ENCODE measurements at places on chromosomes 6 and 20.

DNA sequence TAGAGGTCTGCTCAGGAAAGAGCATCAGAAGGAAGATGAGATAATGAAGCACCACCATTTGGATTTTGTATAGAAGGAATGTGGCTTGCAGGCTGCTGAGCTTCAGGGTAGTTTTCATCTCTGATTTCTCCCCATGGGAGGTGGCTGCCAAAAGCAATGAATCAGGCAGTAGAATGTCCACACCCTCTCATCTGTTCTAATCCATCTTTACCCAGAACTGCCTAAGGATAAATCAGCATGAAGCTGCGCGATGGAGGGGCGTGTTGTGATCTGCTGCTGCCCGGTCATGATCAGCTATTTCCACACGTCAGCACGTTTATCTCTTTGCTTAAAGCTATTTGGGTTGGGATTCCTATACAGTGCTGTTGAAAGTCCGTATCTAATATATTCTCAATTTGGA, 295.4 kb downstream of the FOXA2 start:
- no peak for DNase-seq

- DNase-seq = no peak
These were observed 21.9 kb downstream of the ADGB start for GRCh38 chr6:146620655-146621054.

GRCh38 chr6:110738899-110739365, 76.3 kb downstream of the CDK19 start:
- DNase-seq = no peak

GRCh38 chr6:144820270-144820669, 535.1 kb downstream of the UTRN start:
- no peak for DNase-seq

GRCh38 chr6:115811541-115811940, 249.2 kb downstream of the FRK start:
- no peak for DNase-seq

DNA sequence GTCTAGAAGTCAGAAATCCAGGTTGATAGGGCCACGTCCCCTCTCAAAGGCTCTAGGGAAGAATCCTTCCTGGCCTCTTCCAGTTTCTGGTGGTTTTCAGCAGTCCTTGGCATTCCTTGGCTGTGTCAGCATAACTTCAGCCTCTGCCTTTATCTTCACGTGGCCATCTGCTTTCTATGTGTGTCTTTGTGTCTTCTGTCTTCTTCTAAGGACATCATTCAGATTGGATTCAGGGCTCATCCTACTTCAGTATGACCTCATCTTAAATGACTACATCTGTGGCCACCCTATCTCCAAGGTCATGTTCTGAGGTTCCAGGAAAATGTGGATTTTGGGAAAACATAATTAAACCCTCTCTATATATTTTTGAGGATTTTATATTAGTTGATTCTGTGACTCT, 23.0 kb downstream of the C6orf89 start:
- no peak for DNase-seq

DNA sequence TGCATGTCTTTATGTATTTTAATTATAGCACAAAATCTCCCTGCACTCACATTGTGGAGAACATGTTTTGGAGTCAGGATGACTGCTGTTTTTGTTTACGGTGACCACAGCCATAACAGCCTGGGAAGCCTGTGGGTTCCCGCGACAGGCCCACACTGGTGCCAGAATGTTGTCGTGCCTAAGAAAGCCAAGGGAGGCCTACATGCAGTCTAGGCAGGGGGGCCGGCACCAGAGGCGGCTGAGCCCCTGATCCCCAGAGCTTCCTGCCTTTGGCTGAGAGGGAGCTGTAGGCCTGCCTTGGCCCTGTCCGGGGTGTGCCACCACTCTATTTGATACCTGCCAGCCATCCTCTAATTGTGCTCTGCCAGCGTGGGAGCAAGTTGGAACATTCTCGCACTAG, 46.7 kb downstream of the TBC1D7 start:
- DNase-seq = no peak

DNA sequence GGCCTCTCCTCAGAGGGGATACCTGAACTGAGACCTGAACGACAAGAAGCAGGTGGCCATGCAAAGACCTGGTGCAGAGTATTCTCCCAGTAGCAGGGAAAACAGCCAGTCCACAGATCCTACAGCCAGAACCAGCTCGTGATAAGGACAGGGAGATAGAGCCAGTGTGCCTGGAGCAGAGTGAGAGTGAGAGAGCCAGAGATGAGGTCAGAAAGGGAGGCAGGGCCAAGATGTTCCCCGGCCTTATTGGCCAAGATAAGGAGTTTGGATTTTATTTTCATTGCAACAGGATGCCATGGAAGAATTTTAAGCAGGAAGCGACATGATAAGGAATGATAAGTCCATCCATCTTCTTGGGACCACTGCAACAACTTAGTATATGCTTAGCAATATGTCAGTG, 111.8 kb downstream of the UBE3D start:
- DNase-seq = no peak

DNA sequence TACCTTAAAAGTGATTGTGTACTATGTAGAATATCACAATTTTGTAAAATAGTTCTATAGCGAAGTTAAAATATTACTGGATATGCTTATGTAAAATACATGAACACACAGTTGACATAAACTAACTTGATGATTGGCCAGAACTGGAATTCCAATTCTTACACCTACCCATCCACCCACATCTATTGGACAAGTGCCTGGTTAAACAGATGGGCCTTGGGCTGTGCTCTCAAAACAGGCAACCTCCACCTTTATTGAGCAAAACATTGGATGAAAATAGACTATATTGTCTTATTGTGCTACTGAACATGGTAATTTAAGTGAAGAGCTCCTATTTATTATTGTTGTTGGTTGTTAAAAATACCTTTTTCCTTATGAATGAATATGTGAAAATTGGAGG, 154.0 kb upstream of the FLRT3 start:
- DNase-seq = peak; percentile 52

- no peak for DNase-seq
These were observed 112.1 kb upstream of the EYS start for GRCh38 chr6:65819152-65819551.

- no peak for DNase-seq
These were observed 17.4 kb downstream of the PIGT start for GRCh38 chr20:45433316-45433715.

DNA sequence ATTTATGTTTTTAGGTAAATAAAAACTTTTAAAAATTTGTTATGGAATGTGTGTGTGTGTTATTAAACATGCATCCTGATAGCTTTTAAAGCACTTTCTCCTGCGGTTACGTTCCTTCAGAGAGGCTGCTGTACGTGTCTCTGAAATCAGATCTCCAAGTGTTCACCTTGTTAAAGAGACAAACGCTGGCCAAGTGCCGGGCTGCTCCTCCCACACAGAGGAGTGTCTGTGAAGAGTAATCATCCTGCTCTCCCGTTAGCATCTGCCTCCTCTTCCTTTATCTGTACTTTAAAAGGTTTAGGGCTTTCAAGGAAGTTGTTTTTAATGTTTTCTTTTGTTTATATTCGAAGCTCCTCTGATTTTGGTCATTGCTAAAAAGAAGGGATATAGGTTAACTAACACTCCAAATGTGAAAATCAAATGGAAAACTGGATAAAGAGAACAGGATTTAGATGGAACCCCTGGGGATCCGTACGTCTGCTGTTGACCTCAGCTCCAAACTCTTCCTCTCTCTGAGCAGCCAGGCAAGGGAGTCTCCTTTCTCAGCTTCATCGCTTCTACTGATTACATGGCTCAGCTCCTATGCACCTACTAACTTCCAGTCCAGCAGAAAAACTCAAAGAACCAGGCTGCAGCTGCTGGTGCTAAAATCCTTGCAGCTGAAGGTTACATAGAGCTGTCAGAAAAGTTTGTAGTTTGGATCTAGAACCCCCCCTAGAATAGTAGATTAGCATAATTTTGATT, 20.0 kb downstream of the IRF4 start:
- DNase-seq = no peak
